NCI-H2107 (cell line): ENCODE measurements at places on chromosomes 13 and 19.
A peak's percentile ranks its signal among the peaks of the same experiment; 100 is the strongest.

- DNase-seq, result no peak
These were observed 54.2 kb downstream of the PCDH9 start for GRCh38 chr13:67175836-67176459.

DNA sequence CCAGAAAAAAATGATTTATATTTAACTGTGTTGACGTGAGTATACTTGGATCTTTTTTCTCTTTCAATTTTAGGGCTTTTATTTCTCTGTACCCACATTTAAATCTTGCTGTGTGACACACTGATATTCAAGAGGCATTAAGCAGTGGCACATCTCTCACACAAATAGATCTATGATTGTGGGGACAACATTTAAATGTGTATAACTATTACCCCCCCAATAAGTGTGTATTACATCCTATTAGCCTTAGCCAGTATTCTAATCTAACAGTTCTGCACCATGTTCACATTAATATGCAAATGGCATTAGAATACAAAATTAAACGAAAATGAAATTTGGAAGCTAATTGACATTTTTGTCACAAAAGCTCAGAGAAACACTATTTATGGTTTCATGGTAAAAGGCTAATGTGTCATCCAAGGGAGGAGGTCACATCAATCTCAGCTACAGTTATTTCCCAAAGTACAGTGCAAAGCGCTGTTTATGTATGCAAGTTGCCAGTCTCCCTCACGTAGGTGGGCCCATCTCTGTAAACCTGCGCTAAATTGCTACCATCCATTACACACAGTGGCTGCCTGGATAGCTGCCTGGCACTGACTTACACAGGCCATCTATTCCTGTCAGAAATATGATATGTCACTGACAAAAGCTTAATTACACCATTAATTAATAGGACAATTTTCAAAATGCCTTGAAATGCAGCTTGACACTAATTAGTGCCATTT, 984.7 kb upstream of the PCDH9 start:
- no peak for DNase-seq

DNA sequence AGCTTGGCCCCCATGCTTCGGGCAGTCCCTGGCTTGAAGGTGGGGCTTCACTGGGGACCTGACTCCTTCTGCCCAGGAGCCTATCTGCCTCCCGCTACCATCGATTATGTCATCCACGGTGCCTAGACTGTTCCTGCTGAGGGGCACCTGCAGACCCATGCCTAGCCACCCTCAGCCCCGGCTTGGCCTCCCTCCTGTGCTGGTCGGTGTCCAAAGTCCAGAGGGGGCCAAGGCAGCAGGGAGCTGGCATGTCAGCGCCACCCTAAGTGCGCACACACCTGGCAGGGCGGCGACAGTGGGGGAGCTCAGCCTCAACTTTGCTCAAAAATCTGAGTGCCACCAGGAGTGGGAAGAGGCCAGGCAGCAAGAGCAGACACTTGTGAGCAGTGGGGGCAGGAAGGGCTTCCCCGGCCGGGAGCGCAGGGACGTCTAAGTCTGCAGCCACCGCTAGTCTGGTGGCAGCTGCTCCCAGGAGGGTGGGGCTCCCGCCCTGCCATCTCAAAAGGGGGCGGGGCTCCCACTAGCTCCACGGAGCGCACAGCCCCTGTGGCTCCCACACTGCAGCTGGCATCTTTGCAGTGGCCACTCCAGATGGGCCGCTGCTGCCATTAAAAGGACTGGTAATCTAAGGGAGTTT, 13.5 kb upstream of the URAD start:
- DNase-seq, result no peak

DNA sequence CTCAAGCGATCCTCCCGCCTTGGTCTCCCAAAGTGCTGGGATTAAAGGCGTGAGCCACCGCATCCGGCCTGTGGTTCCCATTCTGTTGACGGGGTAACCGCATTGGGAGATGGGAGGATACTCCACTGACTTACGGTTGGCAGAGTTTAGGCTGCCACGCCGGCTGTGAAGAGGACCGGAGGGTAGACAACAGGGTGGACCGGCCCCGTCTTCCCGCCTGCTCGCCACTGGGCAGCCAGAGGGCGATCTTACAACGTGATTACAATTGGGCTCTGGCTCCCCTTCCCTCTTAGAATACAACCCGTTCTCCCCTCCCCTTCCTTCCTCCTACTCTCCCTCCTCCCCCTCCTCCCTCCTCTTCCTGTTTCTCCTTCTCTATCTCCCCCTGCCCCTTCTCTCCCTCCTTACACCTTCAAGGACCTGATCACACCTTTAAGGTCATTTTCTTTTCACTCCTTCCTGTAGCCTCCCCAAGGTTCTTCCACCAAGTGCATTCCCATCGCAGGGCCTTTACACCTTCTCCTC, 957 bp upstream of the CCDC194 start:
- no peak for DNase-seq

DNA sequence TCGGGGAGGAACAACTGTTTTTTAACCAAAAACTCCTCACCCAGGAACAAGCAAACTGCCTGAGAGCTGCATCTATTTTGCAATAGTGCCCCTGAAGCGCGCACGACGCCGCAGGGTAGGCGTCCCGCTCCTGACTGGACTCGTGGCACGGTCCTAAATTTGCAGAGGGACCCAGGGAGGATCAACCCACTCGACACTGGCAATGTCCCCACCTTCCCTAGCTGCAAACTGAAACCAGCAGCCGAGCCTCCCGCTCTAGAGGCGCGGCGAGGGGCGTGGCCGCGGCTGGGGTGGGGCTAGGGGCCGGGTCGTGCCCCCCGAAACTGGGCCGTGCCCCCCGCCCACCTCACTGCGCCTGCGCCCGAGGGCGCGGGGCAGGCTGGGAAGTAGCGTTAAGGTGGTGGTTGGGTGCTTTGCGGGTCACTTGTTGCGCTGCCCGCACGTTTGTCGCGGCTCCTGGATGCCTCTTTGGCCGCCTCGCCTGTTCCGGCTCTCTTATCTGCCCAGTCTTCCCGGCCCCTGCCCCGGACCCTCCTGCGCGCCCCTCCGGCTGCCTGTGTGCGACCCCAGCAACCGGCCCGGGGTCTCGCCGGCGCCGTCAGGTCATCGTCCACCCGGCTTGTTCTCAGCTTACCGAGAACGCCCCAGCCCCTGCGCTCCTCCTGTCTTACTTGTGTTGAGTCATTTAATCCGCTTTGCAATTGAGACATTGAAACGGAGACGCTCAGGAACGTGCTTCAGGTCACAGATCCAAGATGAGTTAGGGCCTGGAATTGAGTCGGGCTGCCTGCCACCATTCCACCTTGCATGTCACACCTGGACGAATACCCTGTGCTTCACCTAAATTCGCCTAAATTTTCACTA, 37.9 kb upstream of the LSM14A start:
- peak; percentile 40 for DNase-seq

GRCh38 chr13:50682002-50682401, 161.5 kb downstream of the DLEU7 start:
- no peak for DNase-seq

DNA sequence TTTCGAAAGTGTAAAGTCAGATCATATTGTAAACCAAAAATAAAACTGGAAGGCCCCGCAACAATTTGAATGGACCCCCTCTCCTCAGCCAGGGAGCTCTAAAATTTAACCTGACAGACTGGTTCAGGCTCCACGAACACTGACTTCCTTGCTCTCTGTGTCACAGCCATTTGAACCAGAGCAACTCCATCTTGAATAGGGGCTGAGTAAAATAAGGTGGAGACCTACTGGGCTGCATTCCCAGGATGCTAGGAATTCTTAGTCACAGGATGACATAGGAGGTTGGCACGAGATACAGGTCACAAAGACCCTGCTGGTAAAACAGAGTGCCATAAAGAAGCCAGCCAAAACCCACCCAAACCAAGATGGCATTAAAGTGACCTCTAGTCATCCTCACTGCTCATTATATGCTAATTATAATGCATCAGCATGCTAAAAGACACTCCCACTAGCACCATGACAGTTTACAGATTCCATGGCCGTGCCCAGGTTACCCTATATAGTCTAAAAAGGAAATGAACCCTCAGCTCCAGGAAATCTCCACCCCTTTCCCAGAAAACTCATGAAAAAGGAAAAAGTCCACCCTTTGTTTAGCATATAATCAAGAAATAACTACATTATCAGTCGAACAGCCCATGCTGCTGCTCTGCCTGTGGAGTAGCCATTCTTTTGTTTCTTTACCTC, 43.1 kb downstream of the RFXAP start:
- DNase-seq, result no peak

DNA sequence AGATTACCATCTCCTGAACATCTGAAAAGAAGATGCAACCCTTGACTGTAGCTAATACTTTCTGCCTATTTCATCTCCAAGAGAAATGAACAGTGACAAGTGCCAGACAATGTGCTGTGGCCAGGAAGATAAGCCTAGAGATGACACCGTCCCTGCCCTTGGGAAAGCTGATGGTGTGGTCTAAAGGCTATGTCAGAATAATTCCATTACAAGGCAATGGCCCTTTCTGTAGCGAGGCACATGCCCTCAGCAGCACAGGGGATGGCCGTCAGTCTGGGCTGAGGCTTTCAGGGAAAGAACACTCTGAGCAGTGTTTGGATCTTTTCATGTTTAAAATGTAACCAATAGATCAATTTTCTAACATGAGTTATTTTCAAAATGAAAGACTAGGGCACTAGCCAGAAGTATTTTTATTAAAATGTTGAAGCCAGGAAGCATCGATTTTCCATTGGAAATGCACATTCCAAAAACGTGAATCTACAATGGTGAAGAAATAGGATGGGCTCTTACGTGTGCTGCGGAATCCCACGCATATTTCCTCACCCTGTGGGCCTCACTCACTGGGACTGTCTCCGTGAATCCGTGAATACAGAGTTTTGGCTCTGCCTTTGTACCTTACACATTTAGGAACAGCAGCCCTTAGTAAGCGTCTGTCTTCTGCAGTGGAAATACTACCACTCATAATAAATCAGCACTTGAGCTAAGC, 22.0 kb downstream of the COL4A1 start:
- DNase-seq, result no peak

DNA sequence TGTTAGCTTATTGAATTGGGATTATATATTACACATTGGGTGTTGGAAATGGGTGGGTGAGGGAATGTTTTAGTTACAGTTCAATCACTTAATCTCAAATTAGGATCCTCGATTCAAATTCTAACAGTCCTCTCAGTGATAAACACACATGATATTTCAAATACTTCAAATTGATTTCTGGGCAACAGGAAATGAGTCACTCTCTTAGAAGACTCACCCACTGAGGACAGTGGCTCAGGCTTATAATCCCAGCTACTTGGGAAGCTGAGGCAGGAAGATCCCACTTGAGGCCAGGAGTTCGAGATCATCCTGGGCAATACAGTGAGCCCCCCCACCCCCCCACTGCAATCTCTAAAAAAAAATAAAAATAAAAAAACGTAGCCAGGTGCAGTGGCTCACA, 435.3 kb downstream of the KLF12 start:
- no peak for DNase-seq

DNA sequence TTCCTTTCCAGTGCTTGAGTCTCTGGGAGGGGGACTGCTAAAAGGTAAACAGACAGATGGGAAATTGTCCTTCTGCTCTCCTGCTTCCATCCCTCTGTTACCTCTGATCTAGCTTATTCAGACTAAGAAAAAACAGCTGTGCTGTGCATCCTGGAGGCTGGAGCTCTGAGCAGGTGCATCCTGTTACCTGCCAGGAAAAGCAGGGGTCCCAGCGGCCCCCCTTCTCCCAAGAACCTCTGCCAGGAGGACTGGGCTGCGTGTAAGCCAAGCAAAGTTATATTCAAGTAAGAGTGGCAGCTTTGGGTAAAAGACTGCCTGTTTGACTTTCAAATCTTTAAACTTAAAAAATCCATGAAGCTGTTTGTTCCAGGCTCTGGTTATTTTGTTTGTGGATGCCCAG, 75.1 kb downstream of the C13orf42 start:
- no peak for DNase-seq

DNA sequence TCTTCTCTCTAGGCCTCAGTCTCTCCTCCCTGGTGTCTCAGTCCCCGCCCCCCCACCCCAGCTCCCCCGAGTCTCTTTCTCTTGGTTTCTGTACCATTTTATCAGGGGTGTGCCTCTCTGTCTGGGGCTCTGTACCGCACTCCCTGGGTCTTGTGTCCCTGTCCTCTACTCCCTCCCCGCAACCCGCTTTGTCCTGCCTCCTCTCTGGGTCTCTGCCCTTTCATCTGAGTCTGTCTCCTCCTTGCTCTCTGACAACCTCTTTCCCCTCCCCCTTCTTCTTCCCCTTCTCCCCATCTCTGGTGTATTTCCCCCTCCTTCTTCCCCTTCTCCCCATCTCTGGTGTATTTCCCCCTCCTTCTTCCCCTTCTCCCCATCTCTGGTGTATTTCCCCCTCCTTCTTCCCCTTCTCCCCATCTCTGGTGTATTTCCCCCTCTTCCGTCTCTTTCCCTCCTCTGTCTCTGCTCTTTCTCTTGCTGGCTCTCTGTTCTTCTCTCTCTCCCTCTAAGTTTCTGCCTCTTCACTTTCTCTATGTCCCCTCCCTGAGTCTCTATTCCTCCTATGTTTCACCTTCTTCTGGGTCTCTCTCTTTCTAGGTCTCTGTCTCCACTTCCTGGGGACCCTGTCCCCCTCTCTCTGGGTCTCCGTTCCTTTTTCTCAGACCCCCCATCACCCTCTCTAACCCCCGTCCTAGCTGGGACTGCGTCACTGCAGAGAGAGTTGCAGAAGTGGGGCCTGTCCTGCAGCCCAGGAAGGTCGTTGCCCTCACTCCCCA, 2.2 kb upstream of the KCNC3 start:
- DNase-seq, result no peak

GRCh38 chr13:42022796-42023493, 25.5 kb upstream of the DGKH start:
- no peak for DNase-seq

GRCh38 chr13:68927387-68928026, 1180.1 kb upstream of the ATXN8OS start:
- no peak for DNase-seq

DNA sequence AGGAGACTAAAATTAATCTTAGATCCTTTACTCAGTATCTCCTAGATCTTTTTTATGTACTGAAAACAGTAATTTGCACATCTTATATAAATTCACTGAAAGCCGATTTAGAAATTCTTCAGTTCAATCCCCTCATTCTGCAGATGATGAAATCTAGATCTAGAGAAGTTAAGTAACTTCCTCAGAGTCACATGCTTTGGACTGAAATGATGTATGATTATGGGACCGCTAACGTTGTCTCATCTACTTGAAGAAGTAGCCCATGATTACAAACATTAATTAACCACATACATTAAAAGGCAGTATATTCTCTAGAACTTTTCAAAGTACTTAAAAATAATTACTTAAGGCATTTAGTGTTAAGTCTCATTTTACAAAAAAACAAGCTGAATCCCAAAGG, 37.8 kb downstream of the ELF1 start:
- DNase-seq, result no peak
